ENCODE measurements at places on chromosomes 7 and 10.

DNA sequence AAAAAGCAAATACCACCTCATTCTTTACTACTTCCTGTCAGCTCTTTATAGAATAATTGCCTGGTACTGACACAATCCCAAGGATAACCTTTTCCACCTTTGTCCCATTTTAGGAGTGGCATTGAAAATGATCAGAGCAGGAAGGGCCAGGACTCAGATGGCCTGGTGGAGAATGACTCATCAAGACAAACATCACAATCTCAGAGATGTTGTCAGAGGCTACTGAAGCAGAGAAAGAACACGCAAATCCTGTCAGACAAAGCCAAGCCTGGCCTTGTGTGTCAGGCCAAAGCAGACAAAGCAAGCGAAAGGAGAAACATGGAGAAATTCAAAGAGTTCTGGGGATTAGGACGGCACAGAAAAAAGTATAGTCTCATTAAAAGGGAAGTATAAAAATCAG, 40.9 kb downstream of the NSUN6 start:
- peak; percentile 26 for DNase-seq

- DNase-seq: no peak
These were observed 60.1 kb upstream of the GPR26 start for GRCh38 chr10:123606006-123606405.

DNA sequence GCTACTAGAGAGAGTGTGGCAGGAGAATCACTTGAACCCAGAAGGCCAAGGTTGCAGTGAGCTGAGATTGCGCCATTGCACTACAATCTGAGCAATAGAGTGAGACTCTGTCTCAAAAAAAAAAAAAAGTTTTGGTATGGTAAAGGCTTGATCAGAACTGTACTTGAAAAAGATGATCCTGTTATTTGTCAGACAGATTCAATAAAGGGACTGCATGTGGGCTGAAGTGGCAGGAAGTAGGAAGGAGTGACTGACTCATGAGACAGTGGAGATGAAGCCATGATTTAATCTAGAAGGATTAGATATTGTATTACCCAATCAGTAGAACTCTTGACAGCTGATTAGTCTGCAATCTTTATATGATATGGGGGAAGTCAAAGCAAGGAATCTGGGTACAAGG, 2.7 kb upstream of the TMEM254 start:
- DNase-seq: no peak

GRCh38 chr10:129108994-129109393, 358.0 kb upstream of the MGMT start:
- no peak for DNase-seq

- DNase-seq: no peak
These were observed 621.4 kb downstream of the PHTF2 start for GRCh38 chr7:78420001-78420400.

GRCh38 chr7:5557920-5558401, 134.3 kb upstream of the TNRC18 start:
- DNase-seq: peak; percentile 88

- DNase-seq: peak; percentile 58
These were observed 13.5 kb downstream of the LDB3 start for GRCh38 chr10:86681722-86682386.

DNA sequence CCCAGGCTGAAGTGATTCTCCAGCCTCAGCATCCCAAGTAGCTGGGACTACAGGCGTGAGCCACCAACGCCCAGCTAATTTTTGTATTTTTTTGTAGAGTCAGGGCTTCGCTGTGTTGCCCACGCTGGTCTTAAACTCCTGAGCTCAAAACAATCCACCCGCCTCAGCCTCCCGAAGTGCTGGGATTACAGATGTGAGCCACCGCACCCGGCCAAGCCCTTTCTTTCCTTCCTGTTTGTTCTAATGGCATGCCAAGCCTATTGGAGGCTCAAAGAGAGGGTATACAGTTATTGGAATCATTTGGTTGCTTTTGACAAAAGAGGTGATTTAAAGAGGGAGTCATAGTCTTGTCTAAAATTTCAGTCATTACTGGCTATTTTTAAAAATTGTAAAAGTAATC, 46.0 kb upstream of the TRIM8 start:
- DNase-seq: no peak

DNA sequence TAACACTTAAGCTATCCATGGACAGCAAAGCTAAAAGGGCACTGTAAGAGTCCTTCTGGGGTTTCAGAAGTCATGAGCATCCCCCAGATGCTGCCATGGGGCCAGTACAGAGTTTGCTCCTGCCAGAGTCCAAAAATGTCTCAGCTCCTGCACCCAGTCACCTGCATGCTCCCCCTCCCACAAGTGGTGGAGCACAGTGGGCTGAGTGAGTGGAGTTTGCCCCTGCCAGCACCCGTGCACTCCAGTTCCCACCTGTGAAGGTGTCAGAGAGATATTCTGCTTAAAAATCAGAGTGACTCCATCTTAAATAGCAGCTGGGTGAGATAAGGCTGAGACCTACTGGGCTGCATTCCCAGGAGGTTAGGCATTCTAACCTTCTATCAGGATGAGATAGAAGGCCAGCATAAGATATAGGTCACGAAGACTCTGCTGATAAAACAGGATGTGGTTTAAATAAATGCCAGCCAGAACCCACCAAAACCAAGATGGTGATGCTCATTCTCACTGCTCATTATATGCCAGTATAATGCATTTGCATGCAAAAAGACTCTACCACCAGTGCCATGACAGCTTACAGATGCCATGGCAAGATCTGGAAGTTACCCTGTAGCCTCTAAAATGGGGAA, 140.1 kb upstream of the ZNF92 start:
- no peak for DNase-seq

DNA sequence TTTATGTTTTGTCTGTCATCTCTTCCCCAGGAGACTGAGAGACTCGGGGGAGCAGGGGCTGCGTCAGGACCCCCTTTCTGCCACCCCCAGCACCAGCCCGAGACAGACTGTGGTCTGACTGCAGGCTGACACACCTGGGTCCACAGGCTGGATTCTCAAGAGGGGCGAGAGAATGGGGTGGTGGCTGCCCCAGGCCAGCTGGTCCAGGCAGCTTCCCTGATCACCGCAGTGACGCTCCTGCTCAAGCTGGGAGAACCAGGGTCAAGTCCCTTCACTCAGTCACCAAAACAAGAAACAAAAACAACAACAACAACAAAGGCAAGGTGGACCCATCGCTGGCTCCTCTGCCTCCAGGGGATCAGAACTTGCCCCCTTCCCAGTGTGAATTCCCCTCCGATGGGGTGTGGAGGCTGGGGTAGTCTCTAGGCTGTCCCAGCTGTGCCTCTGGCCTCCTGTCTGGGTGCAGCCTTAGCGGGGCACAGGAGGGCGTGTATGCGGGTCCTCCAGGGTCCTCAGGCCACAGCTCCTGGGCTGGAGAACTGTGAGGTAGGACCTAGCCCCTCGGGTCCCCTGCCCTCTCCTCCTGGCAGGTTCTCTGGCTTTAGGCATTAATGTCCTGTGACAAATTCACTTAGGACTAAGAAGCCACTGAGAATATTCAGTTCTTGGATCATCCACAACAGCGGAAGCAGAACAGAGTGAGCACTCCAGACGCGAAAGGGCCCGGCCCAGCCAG, 40.6 kb downstream of the PRKAG2 start:
- peak; percentile 9 for DNase-seq

- no peak for DNase-seq
These were observed 12.2 kb upstream of the FAM20C start for GRCh38 chr7:179948-180694.

GRCh38 chr7:26022982-26023381, 129.0 kb upstream of the NFE2L3 start:
- DNase-seq: no peak
